CD8-positive, alpha-beta memory T cell (primary cell): ENCODE measurements at places on chromosomes 5 and 9.
A peak's percentile ranks its signal among the peaks of the same experiment; 100 is the strongest.

DNA sequence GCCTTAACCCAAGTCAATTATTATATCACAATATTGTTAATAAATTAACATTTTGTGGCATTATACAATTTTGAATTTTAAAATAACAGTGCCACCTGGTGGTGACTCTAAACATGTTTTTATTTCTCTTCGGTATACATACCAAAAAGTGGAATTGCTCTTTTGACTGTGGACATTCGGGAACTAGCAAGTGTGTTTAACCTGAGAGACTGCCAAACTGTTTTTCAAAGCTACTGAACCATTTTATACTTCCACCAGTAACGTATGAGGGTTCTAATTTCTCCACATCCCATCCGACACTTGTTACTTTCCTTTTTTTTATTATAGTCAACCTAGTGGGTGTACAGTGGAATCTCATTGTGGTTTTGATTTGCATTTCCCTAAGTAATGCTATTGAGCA, 18.3 kb upstream of the HSDL2 start:
- no peak overlapping the region for H3K4me3 ChIP-seq
- no peak for DNase-seq
- no peaks in the 10 kb centered on the region for H3K36me3 ChIP-seq
- H3K27ac ChIP-seq, result no peak overlapping the region

DNA sequence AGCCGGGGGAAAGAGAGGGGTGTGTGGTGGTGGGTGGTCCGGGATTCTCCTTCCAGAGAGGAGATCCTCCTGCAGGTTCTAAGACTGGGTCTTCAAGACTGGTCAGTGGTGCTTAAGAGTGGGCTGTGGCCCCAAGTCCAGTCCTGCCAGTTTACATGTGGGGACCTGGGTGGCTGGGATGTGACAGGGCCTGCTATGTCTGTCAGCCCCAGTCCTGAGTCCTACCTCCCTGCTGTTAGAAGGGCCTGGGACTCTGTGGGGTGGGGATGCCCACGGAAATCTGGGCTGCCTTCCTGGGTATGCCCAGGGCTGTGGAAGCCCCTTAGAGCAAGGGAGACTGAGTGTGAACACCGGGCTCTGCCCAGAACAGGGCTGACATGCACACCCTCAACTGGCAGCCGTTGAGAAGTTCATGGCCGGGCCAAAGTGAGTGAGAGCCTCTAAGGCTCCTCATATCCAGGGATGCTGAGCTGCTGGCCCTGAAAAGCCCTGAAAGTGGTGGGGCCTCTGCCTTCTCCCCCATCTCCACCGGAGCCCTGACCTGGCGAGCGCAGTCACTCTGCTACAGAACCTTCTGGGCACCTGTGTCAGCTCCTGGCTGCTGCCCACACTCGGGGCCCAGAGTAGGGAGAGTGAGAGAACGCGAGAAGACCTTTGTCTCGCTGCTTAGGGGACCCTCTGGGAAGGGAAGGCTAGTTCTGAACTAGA, 1.7 kb downstream of the PHF2 start:
- H3K36me3 ChIP-seq, result no peaks in the 10 kb centered on the region
- H3K27me3 ChIP-seq, result no peaks in the 10 kb centered on the region
- peak overlapping the region; percentile 56 for H3K4me3 ChIP-seq

- DNase-seq, result no peak
- H3K27me3 ChIP-seq, result no peaks in the 10 kb centered on the region
- no peaks in the 10 kb centered on the region for H3K36me3 ChIP-seq
- no peaks in the 10 kb centered on the region for H3K4me1 ChIP-seq
Measured at GRCh38 chr5:64952951-64953673, 184.4 kb downstream of the CWC27 start.

DNA sequence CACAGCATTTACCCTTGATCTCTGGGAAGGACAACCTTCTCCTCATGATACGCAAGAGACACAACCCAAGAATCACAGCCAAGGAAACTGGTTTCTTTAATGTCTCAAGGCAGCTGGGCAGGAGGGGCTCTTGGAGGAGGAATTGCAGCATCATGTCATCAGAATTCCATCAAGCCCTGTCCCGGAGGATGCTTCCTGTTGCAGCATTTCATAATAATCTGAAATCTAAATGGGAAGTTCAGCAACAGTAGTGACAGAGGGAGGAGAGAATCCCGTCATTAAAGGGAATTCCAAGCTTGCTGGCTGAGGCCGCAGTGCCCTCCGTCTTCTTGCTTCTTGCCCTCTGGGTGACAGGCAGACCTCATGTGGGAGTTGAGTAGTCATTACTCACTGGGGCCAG, 192.7 kb downstream of the TENT4A start:
- DNase-seq, result no peak
- no peak overlapping the region for H3K4me3 ChIP-seq
- H3K36me3 ChIP-seq, result no peaks in the 10 kb centered on the region

DNA sequence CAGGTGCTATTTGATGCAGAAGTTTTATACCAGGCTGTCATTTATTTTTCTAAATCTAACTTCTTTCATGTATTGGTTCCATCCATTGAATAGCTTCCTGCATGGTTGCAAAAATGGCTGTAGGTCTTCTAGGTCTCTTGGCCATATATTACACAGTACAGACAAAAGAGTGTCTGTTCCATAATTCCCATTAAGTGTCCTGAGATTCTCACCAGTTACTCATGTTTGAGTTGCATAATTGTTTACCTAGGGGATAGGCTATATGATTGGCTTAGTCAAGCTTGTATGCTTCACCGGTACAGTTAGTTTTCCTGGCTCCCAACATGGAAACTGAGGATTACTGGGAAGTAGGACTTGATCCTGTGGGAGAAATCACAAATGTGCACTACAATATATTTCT, 399.4 kb upstream of the NUDT12 start:
- no peaks in the 10 kb centered on the region for H3K36me3 ChIP-seq
- H3K27ac ChIP-seq, result no peak overlapping the region
- no peak for DNase-seq
- no peaks in the 10 kb centered on the region for H3K27me3 ChIP-seq

GRCh38 chr5:177296581-177296980, 6.9 kb downstream of the RAB24 start:
- no peaks in the 10 kb centered on the region for H3K27me3 ChIP-seq
- no peak for DNase-seq
- H3K27ac ChIP-seq, result no peak overlapping the region

DNA sequence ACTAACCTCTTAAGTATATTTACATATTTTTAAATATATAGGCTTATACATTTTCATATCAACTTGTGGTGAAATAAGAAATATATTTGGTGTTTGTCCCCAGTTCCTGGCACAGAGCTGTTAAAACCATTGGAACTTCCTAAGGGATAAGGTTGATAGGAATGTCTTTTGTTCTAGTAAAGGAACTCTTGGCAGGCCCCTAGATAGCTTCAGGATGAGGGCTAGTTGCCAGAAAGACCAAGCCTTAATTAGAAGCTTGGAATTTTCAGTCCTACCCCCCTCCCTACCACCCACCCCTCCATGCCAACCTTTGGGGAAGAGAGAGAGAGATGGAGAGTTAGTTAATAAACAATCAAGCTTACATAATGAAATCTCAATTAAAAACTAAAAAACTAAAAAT, 638.6 kb upstream of the ACO1 start:
- H3K4me1 ChIP-seq, result no peaks in the 10 kb centered on the region
- H3K27ac ChIP-seq, result no peak overlapping the region
- no peaks in the 10 kb centered on the region for H3K27me3 ChIP-seq
- H3K36me3 ChIP-seq, result no peaks in the 10 kb centered on the region

- DNase-seq, result no peak
- no peaks in the 10 kb centered on the region for H3K36me3 ChIP-seq
- no peaks in the 10 kb centered on the region for H3K4me1 ChIP-seq
- no peak overlapping the region for H3K27ac ChIP-seq
- no peaks in the 10 kb centered on the region for H3K27me3 ChIP-seq
Measured at GRCh38 chr9:3040761-3041160, 196.9 kb upstream of the PUM3 start.

DNA sequence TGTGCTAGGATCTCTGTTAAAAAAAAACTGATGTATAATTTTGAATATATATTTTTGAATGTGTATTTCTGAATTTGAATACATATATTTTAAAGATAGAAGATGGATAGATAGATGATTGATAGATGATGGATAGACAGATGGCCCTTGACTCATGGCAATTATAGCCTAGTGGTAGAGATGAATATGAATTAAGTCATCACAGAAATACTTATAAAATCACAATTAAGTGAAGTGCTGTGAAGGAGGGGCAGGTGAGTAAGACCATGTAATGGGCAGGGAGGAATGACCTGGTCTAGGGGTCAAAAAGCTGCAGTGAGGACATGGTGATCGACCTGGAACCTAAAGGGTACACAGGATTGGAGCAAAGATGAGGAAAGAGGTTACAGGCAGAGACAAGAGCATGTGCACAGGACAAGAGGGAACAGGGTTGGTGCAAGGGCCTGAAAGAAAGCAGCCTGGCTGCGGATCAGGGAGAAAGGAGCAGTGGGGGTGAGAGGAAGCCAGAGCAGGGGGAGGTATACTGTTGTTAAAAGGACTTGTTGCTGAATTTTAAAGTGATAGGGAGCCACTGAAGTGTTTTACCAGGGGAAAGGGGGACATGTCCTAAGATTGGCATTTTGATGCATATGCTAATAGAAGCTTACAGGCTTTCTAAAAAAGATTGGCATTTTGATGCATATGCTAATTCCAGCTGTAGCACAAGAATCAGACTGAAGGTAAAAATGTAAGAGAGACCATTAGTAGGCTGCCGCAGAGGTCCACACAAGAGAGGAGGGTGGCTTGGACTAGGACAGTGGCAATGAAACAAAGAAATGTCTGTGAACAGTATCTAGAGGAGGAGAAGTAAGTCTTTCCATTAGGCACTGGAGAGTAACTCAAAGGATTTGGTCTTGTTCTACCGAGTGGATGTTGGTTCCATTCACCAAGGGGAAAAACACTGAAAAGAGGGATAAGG, 527.8 kb downstream of the AGTPBP1 start:
- H3K27me3 ChIP-seq, result no peaks in the 10 kb centered on the region
- H3K4me3 ChIP-seq, result no peak overlapping the region
- DNase-seq, result no peak
- H3K27ac ChIP-seq, result no peak overlapping the region
- no peaks in the 10 kb centered on the region for H3K4me1 ChIP-seq

- DNase-seq, result no peak
- H3K4me3 ChIP-seq, result no peak overlapping the region
- peaks cover 21% of the 10 kb centered on the region for H3K4me1 ChIP-seq
- no peaks in the 10 kb centered on the region for H3K27me3 ChIP-seq
- H3K36me3 ChIP-seq, result no peaks in the 10 kb centered on the region
Measured at GRCh38 chr5:157165668-157166067, 396 bp downstream of the GARIN3 start.

DNA sequence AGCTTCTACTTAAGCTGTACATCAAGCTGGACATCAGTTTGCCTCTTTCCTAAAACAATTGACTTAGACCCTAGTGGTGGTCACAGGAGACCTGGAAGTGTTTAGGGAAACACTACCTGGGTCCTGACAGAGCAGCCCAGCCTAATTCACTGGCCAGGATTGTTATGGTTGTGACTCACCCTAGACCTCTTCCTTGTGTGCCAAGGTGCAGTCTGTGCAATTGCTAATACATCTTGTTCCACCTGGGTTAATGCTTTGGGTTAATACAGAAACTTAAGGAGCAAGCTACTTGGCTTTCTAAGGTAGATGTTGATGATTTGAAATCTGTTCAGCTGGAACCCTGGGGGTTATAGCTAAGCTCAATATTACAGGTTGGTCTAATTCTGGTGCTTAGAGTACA, 48.7 kb upstream of the SLC46A2 start:
- H3K4me3 ChIP-seq, result no peak overlapping the region
- no peaks in the 10 kb centered on the region for H3K36me3 ChIP-seq
- H3K27ac ChIP-seq, result no peak overlapping the region
- DNase-seq, result no peak

DNA sequence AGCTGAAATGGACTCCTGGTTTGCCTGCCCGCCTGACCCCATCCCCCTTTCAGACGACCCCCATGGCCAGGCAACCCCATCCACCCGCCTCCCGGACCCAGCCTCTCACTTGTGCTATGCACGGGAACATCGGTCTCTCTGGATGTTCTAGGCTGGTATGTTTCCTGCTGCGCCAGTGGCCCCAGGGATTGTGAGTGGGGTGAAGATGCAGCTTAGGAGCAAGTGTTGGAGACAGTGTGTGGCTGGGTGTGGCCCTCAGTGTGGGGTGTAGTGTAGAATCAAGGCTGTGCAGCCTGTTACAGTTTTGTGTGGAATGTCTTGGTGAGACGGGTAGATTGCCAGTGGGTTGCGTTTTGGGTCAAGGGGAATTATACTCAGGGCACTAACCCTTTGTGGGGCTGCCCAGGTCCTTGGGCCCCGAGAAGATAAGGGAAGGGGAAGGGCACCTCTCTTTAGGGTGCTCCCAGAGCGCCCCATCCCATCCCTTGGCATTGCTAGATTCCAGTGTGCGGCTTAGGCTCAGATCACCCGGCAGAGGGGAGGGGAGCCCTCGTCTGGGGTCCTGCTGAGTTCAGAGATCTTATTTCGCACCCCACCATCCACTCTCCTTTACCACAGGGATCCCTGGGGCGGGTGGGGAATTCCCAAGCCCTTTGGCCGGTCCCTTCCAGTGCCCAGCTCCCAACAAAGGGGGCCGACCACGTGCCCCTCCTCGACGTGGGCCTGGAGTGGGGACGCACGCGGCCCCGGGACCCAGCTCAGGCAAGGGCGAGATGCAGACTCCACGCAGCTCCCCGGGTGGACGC, 4.6 kb downstream of the IER5L start:
- no peak overlapping the region for H3K27ac ChIP-seq
- H3K4me1 ChIP-seq, result no peaks in the 10 kb centered on the region
- H3K27me3 ChIP-seq, result peaks cover 4% of the 10 kb centered on the region
- no peaks in the 10 kb centered on the region for H3K36me3 ChIP-seq

DNA sequence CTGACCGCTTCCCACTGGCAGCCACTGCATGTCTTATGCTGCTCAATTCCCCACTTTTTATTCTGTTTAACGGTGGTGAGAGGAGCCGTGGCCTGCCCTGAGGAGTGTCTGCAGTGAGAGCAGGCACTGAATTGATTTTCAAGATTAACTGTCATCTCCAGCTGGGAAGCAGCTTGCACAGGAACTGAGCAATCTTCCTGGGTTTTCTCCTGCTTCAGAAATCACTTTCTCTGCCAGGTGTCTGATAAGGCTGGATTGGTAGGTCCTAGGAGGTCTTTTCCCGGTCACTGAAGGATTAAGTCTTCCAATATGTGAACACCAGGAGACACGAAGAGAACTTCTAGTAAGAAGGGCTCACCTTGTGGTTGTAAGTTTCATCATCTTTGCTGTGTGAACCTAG, 181.1 kb upstream of the RAD23B start:
- DNase-seq, result no peak
- H3K4me3 ChIP-seq, result no peak overlapping the region
- H3K4me1 ChIP-seq, result no peaks in the 10 kb centered on the region
- H3K27me3 ChIP-seq, result no peaks in the 10 kb centered on the region
- H3K27ac ChIP-seq, result no peak overlapping the region
- no peaks in the 10 kb centered on the region for H3K36me3 ChIP-seq

DNA sequence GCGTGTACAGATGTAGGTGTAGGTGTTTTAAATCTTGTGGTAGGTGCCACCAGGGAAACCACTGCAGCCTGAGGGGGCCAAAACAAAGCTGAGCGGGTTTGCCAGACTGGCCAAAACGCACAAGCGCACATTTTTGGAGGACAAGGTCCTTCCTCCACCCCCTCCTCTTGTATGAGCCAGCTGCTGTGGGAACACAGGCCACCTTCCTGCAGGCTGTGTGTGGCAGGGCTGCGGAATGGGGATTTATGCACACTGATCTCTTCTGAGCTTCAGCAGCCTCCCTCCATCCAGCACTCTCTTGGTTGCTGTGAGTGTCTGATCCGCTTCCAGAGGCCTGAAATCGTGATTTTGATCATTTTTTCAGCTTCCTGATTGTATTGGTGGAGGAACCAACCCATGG, 22.4 kb downstream of the ZBTB43 start:
- H3K27me3 ChIP-seq, result no peaks in the 10 kb centered on the region
- peaks cover under 1% of the 10 kb centered on the region for H3K36me3 ChIP-seq
- no peak overlapping the region for H3K4me3 ChIP-seq
- H3K4me1 ChIP-seq, result no peaks in the 10 kb centered on the region
- DNase-seq, result no peak
